ENCODE measurements at places on chromosomes 5 and 9. TPM values are rescaled to one million over a fixed set of nuclear protein-coding genes. Genes with fewer than 3 reads are reported as not detected.

PTPN3 gene
- 16.1 TPM for total RNA-seq

MYMK gene
- total RNA-seq = not detected

INSL4 gene
- 15.8 TPM for total RNA-seq

PKD2L2 gene
- 0.03 TPM for total RNA-seq

ADAMTS13 gene
- 0.36 TPM for total RNA-seq

C9orf43 gene
- total RNA-seq = 0.60 TPM

TAF11L10 gene
- not detected for total RNA-seq

IL31RA gene
- total RNA-seq = 2.0 TPM

DDX4 gene
- total RNA-seq = 0.02 TPM

CATSPER3 gene
- total RNA-seq = 0.59 TPM

C5orf24 gene
- total RNA-seq = 16.7 TPM

NDUFS4 gene
- total RNA-seq = 104 TPM

GRHPR gene
- total RNA-seq = 158 TPM

HTR4 gene
- not detected for total RNA-seq

BAAT gene
- total RNA-seq = 0.58 TPM

SLC27A6 gene
- total RNA-seq = not detected
